T-helper 22 cell (primary cell): ENCODE measurements at places on chromosomes 2 and 18.

- DNase-seq: no peak
Observed at GRCh38 chr2:74010087-74010541, 25.4 kb downstream of the TET3 start.

- no peak for DNase-seq
Observed at GRCh38 chr2:96119389-96119751, 3.0 kb upstream of the ADRA2B start.

DNA sequence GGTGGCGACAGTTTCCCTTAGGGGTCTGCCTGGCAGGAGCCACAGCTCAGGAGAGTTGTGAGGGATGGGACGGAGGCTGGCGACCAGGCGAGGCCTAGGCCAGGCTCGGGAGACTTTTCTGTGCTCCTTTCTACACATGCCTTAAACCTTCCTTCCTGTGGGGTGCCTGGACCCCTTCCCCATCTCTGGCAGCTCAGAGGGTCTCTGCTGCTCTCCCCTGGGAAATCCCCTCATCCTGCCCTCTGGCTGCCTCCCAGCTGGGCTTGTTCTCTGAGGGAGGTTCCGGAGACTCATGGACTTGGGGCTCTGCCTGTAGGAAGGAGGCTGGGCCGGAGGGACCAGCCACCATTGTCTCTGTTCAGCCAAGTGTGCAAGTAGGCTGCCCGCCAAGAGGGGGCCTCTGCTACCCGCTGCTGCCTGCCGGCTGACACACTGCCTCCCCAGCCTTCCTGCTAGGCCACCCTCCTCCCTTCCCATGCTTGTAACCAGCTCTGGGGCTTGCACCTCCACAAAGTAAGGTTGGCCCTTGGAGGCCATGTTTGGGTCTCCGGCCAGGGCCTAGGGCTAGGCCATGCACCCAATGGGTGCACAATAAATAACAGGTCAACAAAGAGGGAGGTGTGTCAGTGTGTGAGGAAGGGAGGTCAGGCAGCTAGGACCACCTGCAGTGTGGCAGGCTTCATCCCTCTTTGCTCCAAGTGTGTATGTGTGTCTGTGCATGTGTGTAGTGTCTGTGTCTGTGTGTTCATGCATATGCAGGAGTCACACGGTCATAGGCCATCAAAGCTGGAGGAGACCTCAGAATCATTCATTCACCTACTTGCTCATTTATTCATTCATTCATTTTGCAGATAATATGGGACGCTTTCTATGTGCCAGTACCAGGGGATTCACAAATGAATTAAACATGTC lies 28.8 kb downstream of the PSD4 start:
- DNase-seq: no peak

DNA sequence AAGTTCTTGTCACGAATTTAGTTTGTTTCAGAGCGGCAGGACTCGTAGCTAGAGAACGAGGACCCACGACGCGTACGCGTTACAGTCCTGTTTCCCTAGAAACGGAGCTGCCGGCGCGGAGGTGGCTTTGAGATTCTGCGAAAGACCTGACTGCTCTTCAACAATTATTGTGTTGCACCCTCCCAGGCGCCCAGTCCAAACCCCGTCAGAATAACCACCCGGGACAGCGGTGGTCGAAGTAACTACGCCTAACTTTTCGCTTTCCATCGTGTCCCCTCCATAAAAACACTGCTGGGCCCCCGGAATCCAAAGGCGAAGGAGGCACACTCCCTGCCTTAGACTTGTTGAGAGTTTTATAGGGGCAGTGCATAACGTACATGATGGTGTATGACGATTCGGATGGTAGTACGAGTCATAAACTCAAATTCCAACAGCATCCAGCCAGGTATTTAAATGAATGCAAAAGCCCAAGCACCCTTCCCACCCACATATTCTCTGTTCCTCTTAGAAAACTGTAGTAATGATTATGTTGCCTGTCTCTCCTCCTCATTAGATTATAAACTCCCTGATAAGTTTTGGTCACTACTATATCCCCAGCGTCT lies 651 bp upstream of the STAM2 start:
- no peak for DNase-seq

- no peak for DNase-seq
Observed at GRCh38 chr2:11473659-11474433, 7.9 kb upstream of the E2F6 start.

GRCh38 chr2:46290078-46290477 lies 7.1 kb upstream of the EPAS1 start:
- DNase-seq: no peak

DNA sequence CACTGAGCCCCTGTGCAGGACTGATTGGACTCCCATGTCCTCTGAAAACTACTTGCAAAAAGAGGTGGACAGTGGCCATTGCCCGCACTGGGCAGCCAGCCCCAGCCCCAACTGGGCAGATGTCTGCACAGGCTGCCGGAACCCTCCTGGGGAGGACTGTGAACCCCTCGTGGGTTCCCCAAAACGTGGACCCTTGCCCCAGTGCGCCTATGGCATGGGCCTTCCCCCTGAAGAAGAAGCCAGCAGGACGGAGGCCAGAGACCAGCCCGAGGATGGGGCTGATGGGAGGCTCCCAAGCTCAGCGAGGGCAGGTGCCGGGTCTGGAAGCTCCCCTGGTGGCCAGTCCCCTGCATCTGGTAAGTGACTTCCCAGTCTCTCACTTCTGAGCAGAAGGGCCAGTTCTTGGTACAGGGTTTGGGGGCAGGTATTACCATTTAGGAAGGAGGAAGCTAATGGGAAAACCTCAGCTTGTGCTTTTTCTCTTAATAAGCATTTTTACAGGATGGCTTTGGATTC lies 44.1 kb downstream of the TNFRSF11A start:
- no peak for DNase-seq

GRCh38 chr2:169739351-169739750 lies 5.7 kb downstream of the KLHL23 start:
- no peak for DNase-seq

- no peak for DNase-seq
Observed at GRCh38 chr2:15872854-15873253, 67.5 kb upstream of the MYCN start.

- no peak for DNase-seq
Observed at GRCh38 chr2:168466834-168467565, 10.9 kb downstream of the CERS6 start.

GRCh38 chr2:37523814-37524362 lies 147.6 kb downstream of the CDC42EP3 start:
- no peak for DNase-seq

DNA sequence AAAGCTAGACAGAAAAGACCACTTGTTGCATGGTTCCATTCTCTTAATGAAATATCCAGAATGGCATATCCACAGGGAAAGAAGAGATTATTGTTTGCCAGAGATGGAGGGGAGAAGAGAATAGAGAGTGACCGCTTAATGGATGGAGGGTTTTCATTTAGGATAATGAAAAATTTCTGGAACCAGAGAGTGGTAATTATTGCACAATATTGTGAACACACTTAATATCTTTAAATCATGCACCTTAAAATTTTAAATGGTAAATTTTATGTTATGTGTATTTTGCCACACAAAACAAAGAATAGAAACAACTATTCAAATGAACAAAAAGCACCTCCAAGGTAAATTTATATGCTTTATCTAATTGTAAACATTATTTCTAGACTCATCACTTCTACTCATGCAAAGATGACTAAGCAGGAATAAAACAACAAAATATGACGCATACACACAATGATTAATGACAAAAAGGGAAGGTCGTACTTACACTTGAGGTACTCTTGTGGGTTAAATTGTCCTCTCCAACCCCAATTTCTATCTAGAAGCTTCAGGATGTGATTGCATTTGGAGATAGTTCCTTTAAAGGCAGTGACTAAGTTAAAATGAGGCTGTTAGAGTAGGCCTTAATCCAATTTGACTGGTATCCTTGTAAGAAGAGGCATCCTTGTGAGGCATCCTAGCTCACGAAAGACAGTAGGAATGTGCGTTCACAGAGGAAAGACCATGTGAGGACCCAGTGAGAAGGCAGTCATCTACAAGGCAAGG lies 18.7 kb upstream of the DHRS9 start:
- DNase-seq: no peak

- DNase-seq: no peak
Observed at GRCh38 chr2:239146741-239147181, 254.1 kb downstream of the HDAC4 start.

DNA sequence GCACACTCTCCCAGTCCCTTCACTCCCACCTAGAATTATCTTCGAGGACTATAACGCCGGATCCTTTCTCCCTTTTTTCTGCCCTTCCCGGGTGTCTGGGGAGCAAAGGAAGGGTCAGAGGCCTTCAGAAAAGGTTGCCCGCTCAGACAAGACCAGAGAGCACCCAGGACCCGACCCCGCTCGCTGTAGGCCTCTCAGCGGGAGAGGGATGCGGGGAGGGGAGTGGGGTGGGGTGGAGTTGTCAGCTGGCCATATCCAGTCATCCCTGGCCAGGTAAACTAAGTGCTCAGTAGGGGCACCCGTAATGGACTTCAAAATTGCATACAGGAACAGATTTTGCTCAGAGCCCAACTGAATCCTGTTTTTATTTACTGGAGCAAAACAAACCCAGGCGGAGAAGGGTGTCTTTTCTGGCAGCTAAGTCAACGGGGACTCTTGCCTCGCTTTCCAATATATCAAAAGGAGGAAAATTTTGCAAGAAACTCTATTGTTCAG lies 65.0 kb downstream of the NOL4 start:
- DNase-seq: no peak

GRCh38 chr2:207970826-207971180 lies 54.5 kb downstream of the PLEKHM3 start:
- DNase-seq: no peak

- DNase-seq: no peak
Observed at GRCh38 chr2:112164876-112165275, 26.7 kb downstream of the FBLN7 start.

DNA sequence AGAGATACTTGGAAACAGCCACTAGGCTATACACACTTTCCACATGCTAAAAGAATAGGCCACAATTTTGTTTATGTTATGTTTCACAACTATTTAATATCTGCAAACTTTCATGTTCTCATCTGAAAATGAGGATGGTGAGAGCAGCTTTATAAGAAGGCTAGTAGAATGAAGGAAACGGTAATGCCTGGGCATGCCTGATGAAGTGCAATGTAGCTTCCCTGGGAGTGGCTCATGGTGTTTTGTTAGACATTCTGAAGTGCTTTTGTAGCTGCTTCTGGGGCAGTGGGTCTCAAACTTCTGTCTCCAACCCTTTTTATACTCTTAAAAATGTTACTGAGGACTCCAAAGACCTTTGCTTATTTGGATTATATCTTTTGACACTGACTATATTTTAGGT lies 193.3 kb upstream of the VWC2L start:
- no peak for DNase-seq

- no peak for DNase-seq
Observed at GRCh38 chr2:173205375-173205774, 129.7 kb downstream of the MAP3K20 start.

- no peak for DNase-seq
Observed at GRCh38 chr2:128809880-128810279, 491.2 kb upstream of the HS6ST1 start.

- no peak for DNase-seq
Observed at GRCh38 chr18:55163550-55163949, 204.3 kb upstream of the CCDC68 start.

DNA sequence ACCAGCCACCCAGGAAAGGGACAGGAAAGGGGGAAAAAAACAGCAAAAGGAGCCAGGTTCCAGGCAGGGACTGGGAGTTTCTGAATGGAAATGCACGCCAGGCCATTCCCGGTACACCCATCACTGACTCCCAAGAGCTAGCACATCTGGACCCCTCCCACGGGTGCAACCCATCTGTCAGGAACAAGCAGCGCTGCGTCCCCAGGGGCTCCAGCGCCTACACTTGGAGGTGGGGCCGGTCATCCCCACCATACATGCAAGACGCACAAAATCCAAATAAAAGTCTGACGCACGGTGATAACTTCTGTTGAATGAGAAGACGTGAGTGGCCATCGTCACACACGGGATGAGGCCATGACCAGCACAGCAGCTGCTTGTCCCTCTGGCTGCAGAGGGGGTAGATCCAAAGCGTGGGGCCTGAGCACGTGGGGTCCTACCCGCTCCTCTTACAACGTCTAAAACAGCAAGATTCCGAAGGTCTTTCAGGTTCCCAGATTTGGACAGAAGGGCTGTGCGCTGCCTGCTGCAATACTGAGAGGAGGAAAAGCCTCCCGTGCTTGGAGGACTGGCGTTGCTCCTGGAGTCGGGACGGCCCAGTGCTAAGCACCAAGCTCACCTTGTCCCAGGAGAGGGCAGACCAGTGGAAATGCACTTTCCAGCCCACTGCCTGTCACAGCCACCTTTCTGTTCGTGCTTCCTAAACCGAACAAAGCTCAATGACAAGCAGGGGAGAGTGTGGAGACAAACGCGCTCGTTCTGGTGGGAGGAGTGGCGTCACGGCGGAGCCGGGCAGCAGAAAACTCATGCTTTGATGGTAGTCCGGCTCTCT lies 68.9 kb downstream of the NDUFA10 start:
- no peak for DNase-seq

- DNase-seq: no peak
Observed at GRCh38 chr2:119319593-119319992, 47.0 kb downstream of the C2orf76 start.

GRCh38 chr18:59140302-59140885 lies 710 bp downstream of the SEC11C start:
- DNase-seq: no peak

DNA sequence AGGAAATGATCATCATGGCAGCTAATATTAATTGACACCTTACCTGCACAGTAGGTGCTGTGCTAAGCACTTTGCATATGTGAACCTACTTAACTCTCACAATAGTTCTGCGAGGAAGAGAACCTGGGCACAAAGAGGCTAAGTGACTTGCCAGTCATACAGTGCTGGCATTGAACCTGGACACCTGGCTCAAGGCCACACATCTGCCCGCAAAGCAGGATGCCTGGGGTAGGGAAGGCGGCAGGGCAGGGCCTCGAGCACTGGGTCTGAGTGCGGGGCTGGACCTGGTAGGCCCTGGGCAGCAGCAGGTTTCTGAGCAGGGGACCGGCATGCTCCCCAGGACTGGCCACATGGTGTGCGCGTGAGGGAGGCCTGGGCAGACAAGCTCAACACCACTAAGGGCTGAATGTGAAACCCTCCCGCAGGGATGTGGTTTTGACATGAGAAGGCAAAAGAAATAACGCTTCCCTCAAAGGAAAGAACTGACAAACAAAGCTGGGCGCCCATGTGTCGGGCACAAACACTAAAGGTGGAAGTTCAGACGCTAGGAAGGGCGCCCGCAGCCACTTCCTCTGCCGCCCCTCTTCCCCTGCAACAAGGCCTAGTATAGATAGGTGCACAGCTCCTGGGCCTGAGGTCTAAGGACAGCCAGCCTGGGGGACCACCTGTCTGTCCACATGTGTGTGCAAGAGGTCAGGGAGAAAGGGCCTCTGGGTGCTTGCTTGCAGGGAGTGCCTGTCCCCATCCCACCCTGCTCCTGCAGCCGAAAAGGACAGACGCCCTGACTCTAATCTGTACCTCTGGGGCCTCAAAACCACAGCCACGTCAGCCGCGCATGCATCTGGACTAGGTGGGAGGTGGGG lies 92.5 kb downstream of the ZFP36L2 start:
- DNase-seq: peak; percentile 80

- DNase-seq: no peak
Observed at GRCh38 chr2:174996622-174997021, 8.6 kb downstream of the CHN1 start.

- DNase-seq: no peak
Observed at GRCh38 chr18:12005538-12006487, 24.5 kb downstream of the IMPA2 start.
